Activated CD4-positive, alpha-beta memory T cell treated with anti-CD3 and anti-CD28 coated beads, Interleukin-2, amount 10 ng/mL, durations not matched to agents 7 days and 5 days (primary cell): ENCODE measurements at places on chromosomes 2 and 18. TPM values are rescaled to one million over a fixed set of nuclear protein-coding genes. Genes with fewer than 3 reads are reported as not detected.

SERPINB3 gene
- not detected for total RNA-seq

C2orf66 gene
- total RNA-seq: 0.33 TPM

DNA sequence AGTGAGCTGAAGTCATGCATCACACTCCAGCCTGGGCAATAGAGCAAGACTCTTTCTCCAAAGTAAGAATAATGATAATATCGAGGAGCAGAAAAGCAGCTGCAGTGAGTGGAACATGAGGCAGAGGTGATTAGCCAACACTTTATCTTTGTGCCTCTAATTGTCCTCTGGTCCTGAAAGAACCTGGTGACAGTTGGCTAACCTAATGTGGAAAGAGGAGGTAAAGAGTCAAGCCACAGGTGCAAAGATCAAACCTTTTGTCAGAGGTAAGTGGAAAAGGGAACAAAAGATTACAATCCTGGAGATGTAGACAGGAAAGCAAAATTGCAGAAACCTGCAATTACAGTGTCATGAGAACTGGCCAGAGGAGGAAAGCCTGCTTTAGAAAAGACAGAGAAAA, 53.5 kb upstream of the LCLAT1 start:
- H3K27me3 ChIP-seq: peaks cover 2% of the 10 kb centered on the region
- no peaks in the 10 kb centered on the region for H3K36me3 ChIP-seq
- no peak for DNase-seq

- peaks cover 23% of the 10 kb centered on the region for H3K27me3 ChIP-seq
- H3K4me3 ChIP-seq: no peak within 1 kb of the TSS
- DNase-seq: peak; percentile 21
- H3K36me3 ChIP-seq: no peaks in the 10 kb centered on the region
- H3K27ac ChIP-seq: no peak within 1 kb of the TSS
Measured at GRCh38 chr2:108988796-108989713, at the start of gene EDAR. Gene EDAR (minus strand): TSS chr2:108989220. CDS start chr2:108931014, 58,206 bp downstream.

DNA sequence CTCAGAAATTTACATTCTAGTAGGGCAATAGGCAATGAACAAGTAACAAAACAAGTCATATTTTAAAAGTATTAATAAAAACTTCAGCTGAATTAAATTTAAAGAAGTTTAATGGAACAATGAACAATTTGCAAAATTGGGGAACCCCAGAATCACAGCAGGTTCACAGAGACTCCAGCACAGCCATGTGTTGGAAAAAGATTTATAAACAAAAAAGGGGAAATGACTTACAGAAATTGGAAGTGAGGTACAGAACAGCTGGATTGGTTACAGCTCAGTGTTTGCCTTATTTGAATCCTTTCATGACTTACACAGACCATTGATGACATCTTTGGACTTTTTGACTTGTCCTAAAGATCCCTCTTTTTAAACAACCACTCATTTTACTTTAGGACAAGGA, 179.9 kb upstream of the SCN7A start:
- no peak overlapping the region for H3K27ac ChIP-seq
- H3K4me3 ChIP-seq: no peak overlapping the region
- DNase-seq: no peak
- H3K27me3 ChIP-seq: no peaks in the 10 kb centered on the region

DNA sequence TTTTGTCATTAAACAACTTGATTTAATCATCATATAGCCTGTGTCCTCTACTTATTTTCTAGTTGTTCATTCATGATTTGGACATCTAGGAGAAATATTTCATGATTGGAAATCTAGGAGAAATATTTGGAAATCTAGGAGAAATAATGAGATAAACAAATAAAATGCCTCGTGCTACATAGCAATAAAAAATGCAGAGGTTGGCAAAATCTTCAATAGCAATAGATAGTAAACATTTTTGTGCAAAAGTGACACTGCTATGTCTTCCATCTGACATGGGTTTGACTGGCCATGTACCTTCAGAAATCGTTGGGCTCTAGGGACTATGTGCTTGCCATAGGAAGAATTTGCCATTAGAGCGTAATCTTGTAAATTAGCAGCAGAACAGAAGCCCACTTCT, 1304.5 kb upstream of the ZEB2 start:
- H3K36me3 ChIP-seq: no peaks in the 10 kb centered on the region
- no peak for DNase-seq
- no peak overlapping the region for H3K27ac ChIP-seq
- no peaks in the 10 kb centered on the region for H3K4me1 ChIP-seq

- H3K27me3 ChIP-seq: no peaks in the 10 kb centered on the region
- H3K4me1 ChIP-seq: no peaks in the 10 kb centered on the region
- DNase-seq: no peak
- no peak overlapping the region for H3K27ac ChIP-seq
- H3K36me3 ChIP-seq: peaks cover 55% of the 10 kb centered on the region
- no peak overlapping the region for H3K4me3 ChIP-seq
Measured at GRCh38 chr2:169808221-169808620, 9.6 kb downstream of the SSB start.

HOXD1 gene
- total RNA-seq: not detected

DNA sequence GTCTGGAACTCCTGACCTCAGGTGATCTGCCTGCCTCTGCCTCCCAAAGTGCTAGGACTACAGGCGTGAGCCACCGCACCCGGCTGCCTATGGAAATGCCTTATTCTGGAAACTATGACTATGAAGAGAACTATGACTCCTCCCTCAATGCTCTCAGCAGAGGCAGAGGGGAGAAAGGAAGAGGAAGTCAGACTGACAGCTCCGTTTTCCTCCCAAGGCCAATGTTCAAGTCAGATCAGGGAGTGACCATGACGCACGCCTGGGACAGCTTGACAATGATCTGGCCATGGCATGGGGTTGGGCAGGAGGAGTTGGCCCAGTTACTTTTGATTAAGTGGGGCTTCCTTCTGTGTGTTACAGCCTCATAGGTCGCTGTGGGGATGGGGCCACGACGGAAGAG, 44.3 kb upstream of the MRPL33 start:
- H3K4me1 ChIP-seq: peaks cover 14% of the 10 kb centered on the region
- no peak for DNase-seq
- no peak overlapping the region for H3K27ac ChIP-seq
- H3K4me3 ChIP-seq: no peak overlapping the region

DNA sequence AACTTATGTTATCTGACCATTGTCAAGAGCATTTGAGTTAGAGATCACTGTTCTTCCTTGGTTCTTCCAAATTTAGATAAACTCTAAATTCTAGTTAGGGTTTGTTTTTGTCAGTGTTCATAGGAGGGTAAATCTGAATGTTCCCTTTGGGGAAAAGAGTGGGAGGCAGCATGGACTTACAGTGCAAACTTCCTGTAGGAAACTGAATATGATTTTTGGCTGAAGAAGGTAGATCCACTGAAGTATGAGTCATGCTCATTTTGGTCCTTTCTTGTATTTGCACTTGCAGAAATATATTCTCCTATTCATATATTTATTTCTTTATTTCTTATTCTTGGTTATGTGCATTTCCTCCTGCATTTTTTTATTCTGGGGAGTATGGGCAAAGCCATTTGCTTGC, 27.3 kb downstream of the CCDC85A start:
- no peak for DNase-seq
- H3K36me3 ChIP-seq: no peaks in the 10 kb centered on the region
- H3K4me1 ChIP-seq: no peaks in the 10 kb centered on the region

POTEI gene
- not detected for total RNA-seq

GRCh38 chr2:159521272-159521671, 95.1 kb downstream of the BAZ2B start:
- DNase-seq: no peak
- no peaks in the 10 kb centered on the region for H3K27me3 ChIP-seq
- no peak overlapping the region for H3K4me3 ChIP-seq
- H3K27ac ChIP-seq: no peak overlapping the region

COPS9 gene
- 95.5 TPM for total RNA-seq

ALKAL2 gene
- not detected for total RNA-seq

GRCh38 chr2:135151615-135152014, 99.5 kb downstream of the RAB3GAP1 start:
- H3K4me1 ChIP-seq: peaks cover 21% of the 10 kb centered on the region
- no peak overlapping the region for H3K4me3 ChIP-seq
- no peak for DNase-seq

KLHL41 gene
- not detected for total RNA-seq

DNA sequence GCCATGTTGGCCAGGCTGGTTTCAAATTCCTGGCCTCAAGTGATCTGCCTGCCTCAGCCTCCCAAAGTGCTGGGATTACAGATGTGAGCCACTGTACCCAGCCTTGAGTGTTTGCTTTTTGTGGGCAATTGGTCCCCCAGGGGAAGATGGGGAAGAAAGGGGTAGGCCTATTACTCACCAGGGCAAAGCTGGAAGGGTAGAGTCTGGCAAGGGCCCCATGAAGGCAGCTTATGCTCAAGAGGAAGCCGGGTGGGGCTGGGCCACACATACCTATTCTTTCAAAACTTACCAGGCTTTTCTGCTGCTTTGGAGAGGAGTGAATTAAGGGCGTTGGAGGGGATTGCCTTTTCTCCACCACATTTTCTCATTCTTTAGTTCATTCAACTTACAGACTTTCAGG, 24.5 kb upstream of the CD28 start:
- H3K27ac ChIP-seq: no peak overlapping the region
- H3K4me1 ChIP-seq: peaks cover 30% of the 10 kb centered on the region
- H3K4me3 ChIP-seq: no peak overlapping the region
- H3K27me3 ChIP-seq: no peaks in the 10 kb centered on the region
- DNase-seq: no peak

DNA sequence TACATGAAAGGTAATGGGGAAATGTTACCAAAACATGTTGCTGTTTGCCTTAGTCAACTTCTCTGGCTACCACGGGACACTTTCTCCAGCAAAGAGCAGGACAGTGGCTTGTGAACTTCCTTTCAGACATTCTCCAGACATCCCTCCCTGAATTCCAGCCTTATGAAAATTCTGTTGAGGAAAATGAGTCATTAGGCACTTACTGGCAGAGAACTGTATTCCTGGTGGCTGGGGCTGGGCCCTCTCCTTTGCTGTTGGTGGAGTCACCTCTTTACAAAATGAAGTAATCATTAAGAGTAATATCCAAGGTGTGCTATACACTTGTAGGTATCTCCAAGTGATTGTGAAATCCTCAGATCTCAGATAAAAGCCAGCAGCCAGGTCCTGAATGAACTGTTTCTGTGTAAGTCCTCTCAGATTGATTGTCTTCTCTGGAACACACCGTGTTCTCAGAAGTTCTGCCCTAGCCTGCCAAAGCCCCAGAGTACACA, 1.3 kb upstream of the FAP start:
- no peaks in the 10 kb centered on the region for H3K4me1 ChIP-seq
- no peaks in the 10 kb centered on the region for H3K36me3 ChIP-seq
- H3K4me3 ChIP-seq: no peak overlapping the region
- no peak for DNase-seq

DNA sequence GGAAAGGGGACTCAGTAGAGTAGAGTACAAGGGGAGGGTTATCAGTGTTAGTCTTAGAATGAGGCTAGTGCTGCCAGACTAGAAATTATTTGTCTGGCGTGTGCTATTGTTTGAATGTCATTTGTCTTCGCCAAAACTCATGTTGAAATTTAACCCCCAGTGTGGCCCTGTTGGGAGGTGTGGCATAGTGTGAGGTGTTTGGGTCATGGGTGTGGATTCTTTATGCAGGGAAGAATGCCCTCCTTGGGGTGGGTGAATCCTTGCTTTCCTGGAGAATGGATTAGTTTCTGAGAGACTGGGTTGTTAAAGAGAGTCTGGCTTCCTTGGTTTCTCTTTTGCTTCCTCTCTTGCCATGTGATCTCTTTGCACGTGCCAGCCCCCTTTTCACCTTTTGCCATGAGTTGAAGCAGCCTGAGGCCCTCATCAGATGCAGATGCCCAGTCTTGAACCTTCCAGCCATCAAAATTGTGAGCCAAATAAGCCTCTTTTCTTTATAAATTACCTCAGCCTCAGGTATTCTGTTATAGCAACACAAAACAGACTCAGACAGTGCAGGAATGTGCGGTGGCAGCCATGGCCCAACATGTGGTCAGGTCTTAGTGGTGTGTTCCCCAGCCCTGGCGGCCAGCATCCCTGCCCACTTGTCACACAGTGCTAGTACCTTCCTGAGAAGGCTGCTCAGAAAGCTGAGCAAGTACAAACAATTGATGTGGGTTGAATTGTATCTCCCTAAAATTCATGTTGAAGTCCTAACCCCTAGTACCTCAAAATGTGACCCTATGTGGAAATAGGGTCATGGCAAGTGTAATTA, 48.4 kb upstream of the NAB1 start:
- H3K36me3 ChIP-seq: no peaks in the 10 kb centered on the region
- H3K27me3 ChIP-seq: peaks cover 3% of the 10 kb centered on the region
- H3K4me1 ChIP-seq: peaks cover 6% of the 10 kb centered on the region
- no peak overlapping the region for H3K27ac ChIP-seq

BMP10 gene
- total RNA-seq: 0.18 TPM

DNA sequence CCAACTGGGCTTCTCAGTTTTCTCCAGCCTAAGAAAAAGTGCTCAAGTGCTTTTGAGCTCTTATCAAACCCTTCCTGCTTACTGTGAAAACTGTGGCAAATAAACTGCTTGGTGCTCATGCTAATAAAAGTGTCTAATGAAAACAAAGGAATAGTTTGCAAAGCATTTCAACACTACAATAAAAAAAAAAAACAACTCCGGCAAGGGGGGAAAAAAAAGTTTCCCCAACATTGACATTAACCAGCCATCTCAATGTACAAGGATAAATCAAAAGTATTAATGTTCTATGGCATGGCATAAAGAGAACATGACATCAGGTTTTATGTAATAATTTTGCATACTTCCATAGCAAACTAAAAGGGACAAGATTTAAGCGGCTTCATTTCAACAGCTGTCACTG, 14.7 kb upstream of the STPG4 start:
- H3K4me1 ChIP-seq: peaks cover 68% of the 10 kb centered on the region
- H3K27me3 ChIP-seq: no peaks in the 10 kb centered on the region
- no peak for DNase-seq
- no peak overlapping the region for H3K4me3 ChIP-seq
- H3K36me3 ChIP-seq: peaks cover 64% of the 10 kb centered on the region

RBM43 gene
- 8.9 TPM for total RNA-seq

C2orf80 gene
- total RNA-seq: not detected

GRCh38 chr2:73103018-73103542, 9.7 kb downstream of the RAB11FIP5 start:
- no peaks in the 10 kb centered on the region for H3K27me3 ChIP-seq
- no peak for DNase-seq
- H3K4me1 ChIP-seq: peaks cover 64% of the 10 kb centered on the region
- peak overlapping the region; percentile 51 for H3K27ac ChIP-seq

DNA sequence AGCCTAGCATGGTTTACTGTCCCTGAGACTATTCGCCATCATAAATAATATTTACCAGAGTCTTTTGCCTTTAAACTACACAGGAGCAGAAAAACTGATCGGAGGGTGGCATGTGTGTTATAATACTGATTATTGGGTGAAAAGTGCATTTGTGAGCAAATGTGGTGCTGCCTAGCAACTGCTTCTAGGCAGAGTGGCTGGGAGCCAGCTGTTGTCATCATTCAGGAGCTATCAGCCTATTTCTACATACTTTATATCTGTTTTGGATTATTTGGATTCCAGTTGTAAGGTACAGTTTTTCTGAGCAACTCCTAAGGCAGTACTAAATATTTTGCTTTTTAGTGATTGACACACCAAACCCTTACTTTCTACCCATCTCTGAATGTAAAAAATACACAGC, 75.0 kb upstream of the MSTN start:
- H3K36me3 ChIP-seq: no peaks in the 10 kb centered on the region
- no peak overlapping the region for H3K27ac ChIP-seq
- H3K4me1 ChIP-seq: no peaks in the 10 kb centered on the region
